Suppressor macrophage treated with lipopolysaccharide for 1 hour (primary cell): ENCODE measurements at places on chromosomes 7 and 10.

GRCh38 chr10:7042000-7042399 is 368.8 kb downstream of the SFMBT2 start:
- DNase-seq = no peak

DNA sequence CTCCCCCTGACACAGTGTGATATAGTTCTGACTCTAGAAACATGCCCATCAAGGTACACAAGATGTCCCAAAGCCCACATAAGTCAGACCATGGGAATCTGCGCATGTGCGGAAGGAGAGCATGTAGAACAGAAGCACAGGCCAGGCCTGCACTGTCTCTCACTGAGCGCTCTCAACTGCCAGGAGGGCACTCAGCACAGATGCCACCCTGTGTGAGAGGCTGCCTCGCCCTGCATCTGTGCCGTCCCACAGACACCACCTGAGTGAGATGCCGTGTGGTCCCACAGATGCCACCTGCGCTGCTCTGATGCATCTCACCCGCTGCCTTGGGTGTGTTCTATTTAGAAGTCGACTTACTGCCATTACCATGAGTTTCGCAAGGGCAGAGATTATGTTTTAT is 98.4 kb downstream of the VOPP1 start:
- no peak for DNase-seq

DNA sequence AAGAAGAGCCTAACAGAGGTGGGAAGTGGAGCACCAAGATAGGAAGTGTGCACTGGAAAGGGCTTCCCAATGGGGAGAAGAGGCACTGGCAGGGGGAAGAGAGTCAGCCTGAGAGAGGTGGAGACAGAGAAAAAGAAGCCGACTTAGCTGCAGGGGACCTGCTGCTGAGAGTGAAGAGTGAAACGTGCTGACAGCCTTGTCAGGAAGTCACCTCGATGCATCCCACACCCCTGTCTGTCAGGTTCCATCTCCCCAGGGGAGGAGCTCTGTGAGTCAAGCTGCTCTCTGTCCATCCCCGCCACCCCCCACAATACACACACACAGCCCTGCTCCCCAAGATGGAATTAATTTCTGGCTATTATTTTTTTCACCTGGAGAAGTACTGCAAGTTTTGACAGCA is 14.0 kb downstream of the KAZALD1 start:
- no peak for DNase-seq

DNA sequence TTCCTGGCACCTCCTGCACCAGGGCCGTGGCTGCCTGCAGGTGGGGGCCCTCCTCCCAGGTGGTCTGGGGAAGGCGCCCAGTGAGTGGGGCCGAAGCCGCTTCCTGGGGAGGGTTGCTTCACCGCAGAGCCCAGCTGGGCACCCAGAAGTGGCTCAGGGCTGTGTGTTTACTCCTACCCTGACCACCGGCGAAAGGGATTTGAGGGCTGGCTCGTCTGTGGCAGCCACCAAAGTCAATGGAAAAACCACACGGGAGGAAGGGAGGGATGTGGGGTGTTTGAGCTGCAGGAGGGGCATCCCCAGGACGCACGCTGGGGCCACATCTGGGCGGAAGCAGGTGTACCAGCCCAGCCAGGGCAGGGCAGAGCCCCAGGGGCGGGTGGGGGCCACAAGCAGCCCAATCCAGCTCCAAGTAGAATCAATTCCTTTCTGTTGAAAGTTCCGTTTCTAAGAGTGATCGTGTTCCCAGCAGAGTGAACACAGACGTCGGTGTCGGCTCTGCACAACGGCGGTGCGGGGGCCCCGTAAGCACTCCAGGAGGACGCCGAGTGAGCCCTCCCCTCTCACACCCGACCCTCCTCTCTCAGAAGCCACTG is 69.9 kb downstream of the FOXL3 start:
- no peak for DNase-seq

- DNase-seq = peak; percentile 24
Observed at GRCh38 chr10:42970451-42971250, 106.2 kb upstream of the RET start.

- DNase-seq = no peak
Observed at GRCh38 chr7:1324028-1324900, 91.6 kb downstream of the UNCX start.

DNA sequence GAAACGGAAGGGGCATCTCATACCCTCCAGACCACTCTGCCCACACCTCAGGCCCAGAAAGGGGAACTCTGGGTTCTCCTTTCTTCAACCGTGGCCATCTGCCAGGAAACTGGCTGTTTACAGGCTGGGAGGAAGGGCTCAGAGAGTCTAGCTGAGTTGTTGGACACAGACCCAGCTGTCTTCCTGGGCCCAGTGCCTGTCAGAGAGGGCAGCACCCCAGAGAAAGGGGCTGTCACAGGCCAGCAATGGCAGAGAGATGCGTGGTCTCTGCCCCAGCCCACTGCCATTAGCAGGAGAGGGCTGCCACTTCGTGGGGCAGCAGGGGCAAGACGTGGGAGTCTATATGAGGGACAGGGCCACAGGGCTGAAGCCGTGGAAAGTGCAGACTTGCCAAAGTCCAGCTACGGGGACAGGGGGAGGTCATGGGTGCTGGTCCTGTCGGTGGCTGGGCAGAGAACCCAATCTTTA is 11.0 kb downstream of the GRID1 start:
- DNase-seq = peak; percentile 87

- no peak for DNase-seq
Observed at GRCh38 chr10:102406815-102407214, 11.3 kb downstream of the NFKB2 start.

- no peak for DNase-seq
Observed at GRCh38 chr10:11320809-11321520, 290.5 kb downstream of the USP6NL start.

- DNase-seq = peak; percentile 4
Observed at GRCh38 chr10:82071231-82071630, 196.2 kb downstream of the NRG3 start.

- peak; percentile 40 for DNase-seq
Observed at GRCh38 chr10:102247734-102248133, 2.4 kb downstream of the GBF1 start.

- DNase-seq = no peak
Observed at GRCh38 chr7:73652541-73652949, 15.1 kb upstream of the VPS37D start.

DNA sequence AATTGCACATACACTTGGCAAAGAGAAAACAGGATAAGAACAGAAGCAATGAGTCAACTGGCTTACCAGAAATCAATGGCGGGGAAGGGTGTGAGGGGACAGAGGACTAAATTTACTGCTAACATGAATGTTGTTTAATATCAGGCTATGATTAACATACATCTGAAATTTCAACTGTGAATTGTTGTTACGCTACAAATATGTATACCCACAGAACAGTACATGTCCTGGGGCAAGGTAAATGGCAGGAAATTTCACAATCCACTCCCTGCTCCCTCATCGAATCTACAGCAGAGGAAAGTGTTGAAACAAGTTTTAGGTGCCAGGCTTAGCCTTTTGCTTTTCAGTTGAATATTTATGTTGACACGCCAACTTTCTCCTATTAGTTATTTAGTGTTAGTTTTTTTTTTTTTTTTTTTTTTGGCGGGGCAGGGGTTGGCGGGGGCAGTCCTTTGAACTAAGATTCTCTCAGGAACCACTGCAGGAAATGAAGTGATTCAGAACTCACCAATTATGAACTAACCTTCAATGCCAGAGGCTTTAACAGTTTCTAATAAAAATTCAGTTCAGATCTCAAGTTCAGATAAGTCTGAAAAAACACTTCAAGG is 99.0 kb downstream of the UBE2H start:
- DNase-seq = peak; percentile 11

DNA sequence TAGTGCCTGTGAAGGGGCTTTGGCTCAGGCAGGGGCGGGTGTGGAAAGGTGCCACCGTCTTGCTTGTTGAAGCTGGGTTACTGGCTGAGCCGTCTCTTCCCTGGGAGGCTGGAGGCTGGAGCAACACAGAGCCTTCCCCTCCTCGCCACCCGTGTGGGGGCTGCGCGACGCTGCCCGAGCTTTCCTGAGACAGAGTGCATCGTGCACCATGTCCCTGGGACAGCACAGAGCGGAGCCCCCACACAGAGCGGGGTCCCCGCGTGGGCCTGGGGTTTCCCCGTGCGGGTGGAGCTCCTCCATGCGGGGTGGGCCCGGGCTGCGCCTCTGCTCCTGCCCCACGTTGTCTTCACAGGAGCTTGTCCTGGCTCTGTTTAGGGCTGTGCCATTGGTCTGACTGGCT is 69.9 kb downstream of the INPP5A start:
- DNase-seq = no peak

DNA sequence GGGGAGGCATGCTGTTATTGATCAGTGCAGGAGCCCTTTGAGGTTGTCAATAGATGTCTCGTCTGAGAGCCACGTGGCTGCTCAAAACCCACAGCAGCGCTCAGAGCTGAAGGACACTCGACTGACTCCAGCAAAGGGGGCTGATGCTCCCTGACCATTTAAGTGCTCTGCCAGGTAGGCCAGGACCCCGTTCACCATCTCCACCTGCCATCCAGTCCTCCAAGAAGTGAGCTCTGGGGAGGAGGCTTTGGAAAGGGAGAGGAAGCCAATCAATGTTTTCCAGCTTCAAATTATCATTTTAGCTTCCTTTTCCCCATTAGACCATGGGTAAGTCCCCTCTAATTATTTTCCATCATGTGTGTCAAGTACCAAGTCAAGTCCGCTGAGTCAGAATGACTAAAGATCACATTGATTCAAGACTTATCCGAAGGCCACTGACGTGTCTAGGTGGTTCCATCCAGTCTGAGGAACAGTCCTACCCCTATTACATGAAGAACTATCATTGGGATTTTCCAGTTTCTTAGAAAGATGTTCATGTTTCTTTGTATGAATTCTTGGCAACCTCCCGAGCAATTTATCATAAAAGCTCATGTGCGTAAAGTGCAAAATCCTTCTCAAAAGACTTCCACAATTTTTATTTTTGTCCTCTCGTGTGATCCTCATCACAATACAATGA is 302.6 kb upstream of the LYZL1 start:
- DNase-seq = peak; percentile 57

DNA sequence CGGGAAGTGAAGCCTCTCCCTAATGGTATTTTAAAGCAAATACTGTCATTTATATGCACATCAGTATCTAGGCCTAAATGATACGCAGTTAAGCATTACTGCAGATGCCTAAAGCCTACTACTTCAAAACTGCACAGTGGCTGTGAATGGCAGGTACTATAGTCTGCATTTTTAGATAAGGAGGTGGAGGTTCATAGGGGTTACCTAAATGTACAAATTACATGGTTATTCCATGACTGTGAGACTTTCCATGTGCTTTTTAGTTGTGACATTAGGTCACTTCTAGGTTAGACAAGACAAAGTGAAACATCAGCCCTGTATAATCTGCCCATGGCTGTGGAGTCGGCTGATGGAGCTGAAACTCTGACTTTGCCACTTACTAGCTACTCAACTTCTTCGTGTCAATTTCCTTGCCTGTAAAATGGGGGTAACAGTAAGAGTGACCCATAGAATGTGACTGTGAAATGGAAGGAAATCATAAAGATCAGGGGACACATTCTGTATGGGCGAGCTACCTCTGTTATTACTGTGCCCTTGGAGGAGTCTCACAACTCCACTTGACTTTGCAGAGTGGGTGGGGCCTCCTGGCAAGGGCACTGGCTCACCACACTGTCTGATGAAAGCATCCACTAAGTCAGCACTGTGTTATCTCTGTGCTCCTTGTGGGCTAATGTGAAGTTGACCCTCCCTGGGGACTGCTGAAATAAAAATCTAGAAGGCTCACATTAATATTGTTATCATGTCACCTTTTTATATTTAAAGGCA is 239.4 kb downstream of the TNS3 start:
- no peak for DNase-seq

- peak; percentile 66 for DNase-seq
Observed at GRCh38 chr7:42236976-42237810, at the start of gene GLI3. TSS of gene GLI3 (minus strand) at chr7:42237209. CDS start at chr7:42223253, 13,956 bp downstream.
